Activated naive CD4-positive, alpha-beta T cell treated with Interleukin-2 at 50 U/mL for 16 hours (primary cell): ENCODE measurements at places on chromosomes 2 and 18.

- DNase-seq: no peak
Observed at GRCh38 chr2:196971574-196972279, 45.2 kb upstream of the PGAP1 start.

DNA sequence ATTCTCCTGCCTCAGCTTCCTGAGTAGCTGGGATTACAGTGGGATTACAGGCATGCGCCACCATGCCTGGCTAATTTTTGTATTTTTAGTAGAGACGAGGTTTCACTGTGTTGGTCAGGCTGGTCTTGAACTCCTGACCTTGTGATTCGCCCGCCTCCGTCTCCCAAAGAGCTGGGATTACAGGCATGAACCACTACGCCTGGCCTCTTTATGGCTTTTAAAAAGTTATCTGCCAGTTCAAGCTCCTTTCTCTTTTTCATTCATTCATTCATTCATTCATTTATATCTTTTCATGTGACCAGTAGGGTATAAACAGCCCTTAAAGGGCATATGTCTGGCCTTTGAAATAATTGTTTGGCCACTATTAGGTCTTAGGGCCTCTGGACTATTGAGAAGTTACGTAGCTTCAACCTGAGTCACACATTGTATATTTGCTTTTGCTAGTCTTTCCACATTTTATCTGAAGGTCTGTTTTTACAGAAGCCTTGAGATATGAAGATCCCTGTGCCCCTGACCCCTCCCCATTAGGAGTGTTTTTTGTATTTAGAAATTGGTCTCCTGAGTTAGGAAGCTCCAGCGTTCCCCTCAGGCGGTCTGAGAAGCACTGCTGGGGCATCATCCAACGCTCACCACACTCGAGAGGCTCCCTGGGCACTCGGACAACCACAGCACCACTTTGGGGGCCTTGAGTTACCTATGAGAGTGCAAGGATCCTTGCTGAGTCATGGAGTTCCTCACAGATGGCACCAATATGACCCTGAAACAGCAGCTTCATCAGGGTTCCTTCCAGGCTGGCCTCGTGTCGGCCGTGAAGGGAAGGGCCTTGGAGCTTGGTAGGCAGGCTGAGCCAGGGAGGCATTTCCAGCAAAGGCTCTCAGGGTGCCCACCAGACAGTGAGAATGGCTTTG lies 21.8 kb downstream of the FZD5 start:
- no peak for DNase-seq

GRCh38 chr2:28982381-28982950 lies 1.4 kb downstream of the TOGARAM2 start:
- DNase-seq: no peak

DNA sequence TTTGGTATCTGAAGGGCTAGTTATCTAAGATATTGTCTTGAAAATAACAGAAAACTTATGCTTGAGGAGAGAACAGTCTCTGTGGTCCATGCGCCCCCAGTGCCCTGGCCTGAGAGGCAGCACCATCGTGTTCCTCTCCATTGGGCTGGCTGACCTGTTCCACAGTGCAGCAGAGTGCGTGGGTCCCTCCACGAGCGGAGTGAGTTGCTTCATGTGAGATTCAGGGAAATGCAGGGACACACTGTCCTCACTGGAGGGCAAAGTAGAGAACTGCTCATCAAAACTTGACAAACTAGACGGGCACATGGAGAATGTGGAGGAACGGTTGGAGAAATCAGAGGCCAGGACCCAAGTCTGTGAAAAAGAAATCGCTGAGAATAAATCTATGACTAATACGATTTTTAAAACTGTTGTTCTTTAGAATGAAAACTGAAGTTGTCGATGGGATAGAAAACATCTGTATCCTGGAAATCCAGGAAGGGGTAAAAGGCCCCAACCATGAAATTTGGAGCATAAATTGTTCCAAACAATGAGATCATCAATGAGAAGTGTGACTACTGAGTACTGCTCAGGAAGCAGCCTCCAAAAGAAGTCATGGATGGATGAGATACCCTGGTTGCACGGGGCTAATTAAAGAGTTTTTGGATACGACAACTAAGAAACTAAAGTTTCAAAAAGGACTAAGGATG lies 58.1 kb downstream of the REV1 start:
- DNase-seq: no peak

GRCh38 chr2:201580486-201580885 lies 62.8 kb downstream of the TMEM237 start:
- no peak for DNase-seq

GRCh38 chr2:1480671-1481076 lies 67.4 kb downstream of the TPO start:
- DNase-seq: no peak

DNA sequence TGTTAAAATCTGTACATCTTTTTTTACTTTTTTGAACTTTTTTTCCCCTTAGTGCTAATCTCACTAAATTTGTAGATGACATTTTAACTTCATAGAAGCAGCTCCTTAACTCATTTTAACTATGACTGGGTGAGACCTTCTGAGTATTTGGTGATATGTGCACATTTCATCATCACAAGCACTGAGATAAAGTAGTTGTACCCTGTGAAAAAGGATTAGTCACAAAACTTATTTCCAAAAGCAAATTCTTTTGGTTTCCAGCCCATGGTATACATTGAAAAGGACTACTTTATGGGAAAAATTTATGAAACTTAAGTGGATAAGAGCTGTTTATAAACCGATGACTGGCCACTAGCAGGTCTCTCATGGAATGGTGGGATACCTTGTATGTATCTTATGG lies 581.5 kb downstream of the PLCL1 start:
- DNase-seq: no peak

DNA sequence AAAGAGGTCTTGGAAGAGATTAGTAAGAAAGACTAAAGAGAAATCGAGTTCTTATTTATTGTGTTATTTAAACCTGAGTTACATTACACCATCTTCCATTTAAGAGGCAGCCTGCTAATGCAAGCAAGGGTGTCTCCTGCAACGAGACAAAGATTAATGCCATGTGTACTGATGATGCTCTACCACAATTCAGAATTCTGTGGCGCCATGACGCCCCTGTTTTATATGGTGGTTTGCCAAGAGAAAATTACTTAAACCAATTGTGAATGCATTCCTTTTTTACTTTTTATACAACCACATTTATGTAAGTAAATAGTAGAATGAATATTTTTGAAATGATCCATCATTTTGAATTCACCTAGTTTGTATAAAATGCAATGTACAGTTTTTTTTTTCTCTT lies 356.1 kb upstream of the ZEB2 start:
- DNase-seq: no peak

DNA sequence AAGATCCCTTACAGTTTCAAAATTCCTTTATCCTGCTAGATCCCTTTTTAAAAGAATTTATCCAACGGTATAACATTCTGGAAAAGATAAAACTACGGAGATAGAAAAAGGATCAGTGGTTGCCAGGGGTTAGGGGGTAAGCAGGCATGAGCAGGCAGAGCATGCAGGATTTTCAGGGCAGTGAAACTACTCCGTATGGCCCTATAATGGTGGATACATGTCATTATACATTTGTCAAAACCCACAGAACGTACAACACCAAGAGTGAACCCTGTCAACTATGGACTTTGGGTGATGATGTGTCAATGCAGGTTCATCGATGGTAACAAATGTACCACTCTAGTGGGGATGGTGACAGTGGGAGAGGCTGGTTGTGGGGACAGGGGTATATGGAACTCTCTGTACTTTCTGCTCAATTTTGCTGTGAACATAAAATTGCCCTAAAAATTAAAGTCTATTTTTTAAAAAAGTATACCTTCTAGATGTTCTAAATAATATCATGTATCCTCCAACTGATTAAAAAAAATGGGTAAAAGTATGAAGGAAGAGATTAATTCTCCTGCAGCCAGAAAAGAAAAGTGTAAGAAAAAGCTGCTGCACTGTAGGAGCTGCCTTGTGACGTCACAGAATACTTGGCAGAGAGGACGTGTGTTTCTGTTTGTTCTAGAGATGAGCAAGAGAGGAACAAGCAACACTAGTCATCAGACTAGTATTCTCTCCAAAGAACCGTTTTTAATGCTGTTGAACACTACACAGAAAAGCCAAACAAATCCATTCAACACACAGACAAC lies 23.6 kb downstream of the ANKRD44 start:
- peak; percentile 50 for DNase-seq

DNA sequence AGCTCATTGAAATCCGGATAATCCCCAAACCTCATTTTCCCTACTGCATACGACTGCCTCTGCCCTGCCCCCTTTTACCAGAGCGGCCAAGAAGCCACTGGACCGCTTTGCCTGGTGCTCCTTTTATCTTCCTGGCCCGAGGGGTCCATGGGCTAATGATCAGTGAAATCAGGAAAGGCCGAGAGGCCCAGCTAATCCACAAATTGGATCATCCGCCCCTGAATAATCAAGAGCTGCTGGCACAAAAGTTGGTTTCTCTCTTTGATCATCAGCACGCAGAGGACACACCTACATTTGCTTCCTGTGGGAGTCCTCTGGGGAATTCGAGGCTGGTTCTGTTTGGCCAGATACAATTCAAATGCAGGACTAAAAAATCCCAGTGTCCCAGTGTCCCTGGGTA lies 144.5 kb downstream of the INSIG2 start:
- no peak for DNase-seq

- no peak for DNase-seq
Observed at GRCh38 chr18:58041633-58042032, 2.4 kb upstream of the NEDD4L start.

DNA sequence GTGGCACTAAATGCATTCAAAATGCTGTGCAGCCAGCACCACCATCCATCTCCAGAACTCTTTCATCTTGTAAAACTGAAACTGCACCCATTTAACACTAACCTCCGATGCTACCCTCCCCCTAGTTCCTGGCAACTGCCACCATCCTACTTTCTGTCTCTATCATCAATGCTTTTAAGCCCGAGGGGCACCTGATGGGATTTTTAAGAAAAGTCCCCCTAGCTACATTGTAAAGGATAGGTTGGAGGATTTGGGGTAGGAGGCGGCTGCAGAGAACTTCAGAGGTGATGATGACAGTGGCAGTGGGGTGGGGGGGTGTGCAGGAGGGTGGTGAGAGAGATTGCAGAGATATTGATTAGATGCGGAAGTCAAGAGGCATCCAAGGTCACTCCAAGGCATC lies 10.8 kb upstream of the YWHAQ start:
- DNase-seq: peak; percentile 30

- DNase-seq: no peak
Observed at GRCh38 chr2:129467941-129468340, 511.5 kb upstream of the RAB6C start.

- no peak for DNase-seq
Observed at GRCh38 chr2:162677476-162677875, 161.1 kb downstream of the KCNH7 start.

DNA sequence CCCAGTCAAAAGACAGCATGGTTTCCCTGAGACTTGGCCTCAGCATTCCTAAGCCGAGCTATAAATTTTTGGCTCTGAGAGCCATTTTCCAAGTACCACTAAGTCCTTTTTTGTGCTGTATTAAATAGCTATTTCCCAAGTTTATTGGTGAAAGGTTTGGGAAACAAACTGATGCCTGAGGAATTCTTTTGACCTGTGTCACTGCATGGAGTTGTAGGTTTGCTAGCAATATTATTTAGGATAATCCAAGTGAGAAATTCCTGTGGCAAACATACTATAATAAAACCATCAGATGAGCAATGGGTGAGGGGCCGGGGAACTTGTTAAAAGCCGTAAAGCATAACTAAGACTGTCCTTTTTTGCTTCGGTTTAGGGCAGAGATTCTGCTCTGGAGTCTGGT lies 28.4 kb downstream of the ARHGAP28 start:
- no peak for DNase-seq

GRCh38 chr2:147408357-147408756 lies 436.5 kb upstream of the ACVR2A start:
- DNase-seq: no peak

DNA sequence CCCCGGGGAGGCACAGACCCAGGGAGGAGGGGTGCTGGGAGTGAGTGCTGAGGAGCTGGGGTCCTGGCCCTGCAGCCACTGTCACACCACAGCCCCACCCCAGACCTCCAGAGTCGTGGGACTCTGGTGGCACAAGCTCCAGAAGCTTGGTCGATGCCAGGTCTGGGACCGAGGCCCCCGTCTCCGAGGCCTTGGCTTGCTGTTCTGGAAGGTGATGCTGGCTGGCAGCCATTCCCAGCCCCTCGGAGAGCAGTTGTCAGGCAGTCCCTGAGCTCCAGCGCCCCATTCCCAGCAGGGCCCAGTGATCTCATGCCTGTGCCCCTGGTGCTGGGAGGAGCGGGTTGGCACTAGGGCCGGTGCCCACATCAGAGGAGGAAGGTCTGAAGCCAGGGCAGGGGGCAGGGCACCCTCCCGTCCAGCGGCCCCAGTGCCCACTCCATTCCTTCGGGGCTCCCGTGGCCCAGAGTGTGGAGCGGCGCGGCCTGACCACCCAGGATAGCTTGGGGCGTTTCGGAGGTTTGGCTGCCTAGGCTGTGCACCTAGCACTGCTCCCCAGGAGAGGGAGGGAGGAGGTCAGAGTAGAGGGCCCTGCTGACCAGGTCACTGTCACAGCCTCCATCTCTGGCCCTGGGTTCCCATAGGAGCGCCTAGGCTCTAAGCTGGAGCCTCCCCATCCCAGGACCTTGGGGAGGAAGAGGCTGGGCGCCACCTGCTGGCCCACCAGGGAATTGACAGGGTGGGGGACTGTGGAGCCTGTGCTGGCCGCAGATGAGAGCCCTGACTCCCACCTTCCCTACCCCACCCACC lies 16.8 kb upstream of the ALPI start:
- peak; percentile 48 for DNase-seq

DNA sequence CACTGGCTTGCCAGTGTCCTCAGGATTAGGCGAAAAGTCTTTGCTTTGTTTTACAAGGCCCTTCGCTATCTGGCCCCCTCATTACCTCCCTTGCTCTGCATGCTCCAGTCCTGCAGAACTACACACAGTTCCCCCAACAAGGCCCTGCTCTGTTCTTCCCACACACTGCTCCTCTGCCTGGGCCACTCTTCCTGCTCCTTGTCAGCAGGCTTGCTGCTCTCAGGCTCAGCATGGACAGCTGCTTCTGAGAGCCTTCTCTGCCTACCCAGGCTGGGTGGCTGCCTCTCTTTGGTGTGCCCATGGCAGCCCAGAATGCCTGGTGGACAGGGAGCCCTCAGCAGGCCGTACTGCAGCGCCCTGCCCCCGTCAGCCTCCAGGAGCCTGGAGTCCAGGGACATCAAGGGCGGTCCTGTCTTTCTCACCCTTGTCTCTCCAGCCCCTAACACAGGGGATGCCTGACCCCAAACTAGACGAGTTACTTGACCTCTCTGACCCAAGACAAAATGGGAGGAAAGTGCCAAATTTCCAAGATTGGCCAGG lies 111.1 kb downstream of the MSH2 start:
- DNase-seq: no peak
